ENCODE measurements at places on chromosomes 13 and 19.

- no peak for DNase-seq
Observed at GRCh38 chr19:18633321-18633720, 3.5 kb upstream of the KLHL26 start.

GRCh38 chr19:43224855-43225253 is 19.4 kb upstream of the PSG4 start:
- no peak for DNase-seq

DNA sequence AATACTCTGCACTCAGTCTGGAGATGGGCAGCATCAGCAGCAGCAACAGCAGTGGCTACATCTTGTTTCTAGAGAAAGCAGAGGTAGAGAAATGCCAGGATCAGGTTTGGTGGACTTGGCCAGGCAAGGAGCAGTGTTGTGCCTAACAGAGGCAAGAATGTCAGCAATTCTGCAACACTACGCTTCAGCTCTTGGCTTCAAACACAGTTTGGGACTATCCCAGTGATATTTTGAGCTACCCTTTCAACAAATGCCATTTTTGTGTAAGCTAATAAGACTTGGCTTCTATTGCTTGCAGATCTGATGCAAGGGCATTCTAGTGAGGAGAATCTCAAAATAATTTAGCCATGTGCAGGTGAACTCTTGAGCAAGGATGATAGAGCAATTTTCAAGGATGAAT is 271.3 kb downstream of the PCDH20 start:
- DNase-seq, result no peak

DNA sequence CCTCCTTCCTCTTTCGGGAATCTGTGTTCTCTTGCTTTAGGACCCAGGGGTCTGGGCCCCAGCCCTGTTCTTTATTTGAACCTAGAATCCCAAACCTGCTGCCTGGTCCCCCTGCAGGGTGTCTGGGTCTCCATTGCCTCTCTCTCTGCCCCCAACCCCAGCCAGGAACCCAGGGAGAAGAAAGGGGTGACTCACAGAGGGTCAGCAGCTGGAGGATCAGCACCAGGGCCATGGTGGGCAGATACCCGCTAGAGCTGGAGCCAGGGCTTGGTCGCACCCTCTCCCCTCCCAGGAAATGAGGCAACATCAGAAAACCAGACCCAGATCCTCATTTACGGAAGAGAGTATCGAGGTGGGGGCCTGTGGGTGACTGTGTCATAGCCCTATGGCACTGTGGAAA is at the start of gene OSCAR:
TSS of gene OSCAR (minus strand) at position 243 of the 400 bp plus-strand sequence. CDS start at position 232, 11 bp downstream.
- no peak for DNase-seq

DNA sequence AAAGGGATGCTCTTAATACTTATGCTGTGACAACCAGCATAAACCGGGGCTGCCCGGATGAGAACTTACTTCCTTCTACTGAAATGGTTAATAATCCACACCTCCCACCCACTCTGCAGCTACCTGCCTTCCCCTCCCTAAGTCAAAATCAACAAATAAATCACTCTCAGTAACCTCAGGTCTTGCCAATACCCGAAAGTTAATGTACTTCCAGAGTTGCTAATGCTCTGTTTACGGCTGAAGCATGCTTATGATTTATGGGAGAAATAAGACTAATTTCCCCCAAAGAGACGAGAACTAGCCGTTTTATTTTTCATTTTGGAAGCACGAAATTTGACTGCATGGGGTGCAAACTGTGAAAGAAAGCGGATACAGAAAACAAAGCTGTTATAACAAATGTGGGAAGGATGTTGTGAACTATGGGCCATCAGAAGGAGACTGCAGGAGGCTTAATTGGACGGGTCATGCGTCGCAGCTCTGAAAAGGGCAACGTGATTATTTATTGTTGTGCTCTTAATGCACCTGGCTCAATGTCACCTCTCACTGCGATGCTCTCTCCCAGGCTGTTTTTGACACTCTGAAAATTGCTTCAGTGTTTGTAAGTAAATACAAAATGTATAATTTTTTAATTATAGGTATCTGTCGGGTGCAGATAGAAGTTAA is 114.0 kb upstream of the SLC7A1 start:
- DNase-seq, result no peak

All from stimulated activated CD4-positive, alpha-beta T cell treated with anti-CD3 and anti-CD28 coated beads, Interleukin-4, amount 100 ng/mL, for 1 hour (primary cell).